Smooth muscle cell of trachea (primary cell): ENCODE measurements at places on chromosomes 7 and 10. TPM values are rescaled to one million over a fixed set of nuclear protein-coding genes. Genes with fewer than 3 reads are reported as not detected.

The GCK gene
- total RNA-seq = 1.5 and 2.2 TPM in 2 replicates

The TMEM273 gene
- total RNA-seq = not detected in 2 replicates

The AKR1C1 gene
- 528 and 638 TPM in 2 replicates for total RNA-seq

The CCDC172 gene
- total RNA-seq = not detected in 2 replicates

The NUTM2E gene
- total RNA-seq = 0.15 TPM in 1 of 2 replicates, not detected in the other

The NPC1L1 gene
- total RNA-seq = 0.15 and 0.17 TPM in 2 replicates

The TMEM130 gene
- total RNA-seq = 0.44 and 1.7 TPM in 2 replicates

The SLC16A9 gene
- total RNA-seq = 0.33 and 1.9 TPM in 2 replicates

The NPTX2 gene
- total RNA-seq = under 0.01 TPM in 1 of 2 replicates, not detected in the other

The ANK3 gene
- 0.99 and 4.5 TPM in 2 replicates for total RNA-seq

The GPC2 gene
- total RNA-seq = 1.8 and 2.6 TPM in 2 replicates

The FKBP14 gene
- total RNA-seq = 22.7 and 42.9 TPM in 2 replicates

The STAG3 gene
- total RNA-seq = 0.66 and 1.6 TPM in 2 replicates

The RPEL1 gene
- total RNA-seq = under 0.01 and 0.15 TPM in 2 replicates

The XRCC2 gene
- 0.50 and 2.6 TPM in 2 replicates for total RNA-seq

The BLOC1S2 gene
- 57.2 and 62.8 TPM in 2 replicates for total RNA-seq

The ZNF92 gene
- 4.1 and 6.3 TPM in 2 replicates for total RNA-seq

The AASS gene
- total RNA-seq = 30.3 and 36.5 TPM in 2 replicates

The GPR26 gene
- not detected in 2 replicates for total RNA-seq

The STEAP1 gene
- 63.1 and 70.3 TPM in 2 replicates for total RNA-seq

The WNT8B gene
- total RNA-seq = not detected in 2 replicates

The CFTR gene
- not detected in 2 replicates for total RNA-seq

The SORCS1 gene
- under 0.01 TPM in 1 of 2 replicates, not detected in the other for total RNA-seq

The SHLD2 gene
- total RNA-seq = 17.9 and 33.5 TPM in 2 replicates

The SAMD9 gene
- total RNA-seq = 13.4 and 13.8 TPM in 2 replicates

The ACTL6B gene
- total RNA-seq = not detected in 2 replicates

The SAP25 gene
- not detected in 2 replicates for total RNA-seq

The PGAM2 gene
- total RNA-seq = 0.17 and 0.29 TPM in 2 replicates

The CDK6 gene
- 15.1 and 38.9 TPM in 2 replicates for total RNA-seq

The ZNF107 gene
- total RNA-seq = 1.3 and 2.8 TPM in 2 replicates

The PLAC9 gene
- 15.5 and 28.7 TPM in 2 replicates for total RNA-seq

The GSTO1 gene
- 137 and 315 TPM in 2 replicates for total RNA-seq

The OR2F2 gene
- not detected in 2 replicates for total RNA-seq

The LMBR1 gene
- 51.2 and 59.9 TPM in 2 replicates for total RNA-seq
